ENCODE measurements at places on chromosomes 16 and 17.
A peak's percentile ranks its signal among the peaks of the same experiment; 100 is the strongest.

DNA sequence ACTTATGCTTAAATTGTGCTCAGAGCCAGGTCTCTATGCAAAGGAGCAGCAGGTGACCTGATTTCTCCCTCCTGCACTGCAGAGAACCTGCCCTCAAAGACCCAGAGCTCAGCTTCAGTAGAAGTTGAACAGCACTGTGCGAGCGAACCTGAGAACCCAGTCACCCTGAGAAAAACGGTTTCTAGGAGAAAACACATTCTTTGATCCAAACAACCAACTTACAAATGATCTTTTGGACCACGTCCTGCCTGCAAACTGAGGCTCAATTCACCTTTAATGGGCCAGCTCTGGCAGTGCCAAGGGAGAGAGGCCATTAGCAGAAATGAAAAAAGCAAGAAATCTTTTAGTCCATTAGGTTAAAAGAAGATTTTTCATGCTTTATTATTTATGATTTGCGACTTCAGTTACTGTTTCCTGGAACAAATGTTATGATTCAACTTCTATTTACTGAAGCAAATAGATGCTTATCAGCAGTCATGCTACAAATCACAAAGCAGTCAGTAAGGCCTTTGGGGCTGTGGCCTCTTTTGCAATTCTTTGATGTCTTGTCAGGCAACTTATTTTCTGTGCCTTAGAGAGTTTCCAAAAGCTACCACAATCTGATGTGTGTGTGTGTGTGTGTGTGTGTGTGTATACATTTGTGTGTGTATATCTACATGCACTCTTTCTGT is 65.7 kb upstream of the LRRC37A3 start:
- DNase-seq, result no peak

DNA sequence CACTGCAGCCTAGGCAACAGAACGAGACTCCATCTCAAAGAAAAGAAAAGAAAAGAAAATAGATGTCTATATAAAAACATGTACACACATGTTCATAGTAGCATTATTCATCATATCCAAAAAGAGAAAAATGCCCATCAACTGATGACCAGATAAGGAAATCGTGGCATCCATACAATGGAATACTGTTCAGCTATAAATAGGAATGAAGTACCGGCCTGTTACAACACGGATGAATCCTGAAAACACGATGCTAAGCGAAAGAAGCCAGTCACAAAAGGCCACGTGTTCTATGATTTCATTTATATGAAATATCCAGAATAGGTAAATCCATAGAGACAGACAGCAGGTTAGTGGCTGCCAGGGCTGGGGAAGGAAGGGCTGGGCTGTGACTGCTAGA is 65.8 kb downstream of the TBC1D16 start:
- DNase-seq, result no peak

GRCh38 chr16:50440531-50440930 is 71.7 kb upstream of the BRD7 start:
- no peak for DNase-seq

- no peak for DNase-seq
Observed at GRCh38 chr17:28053725-28054124, 11.2 kb downstream of the NLK start.

DNA sequence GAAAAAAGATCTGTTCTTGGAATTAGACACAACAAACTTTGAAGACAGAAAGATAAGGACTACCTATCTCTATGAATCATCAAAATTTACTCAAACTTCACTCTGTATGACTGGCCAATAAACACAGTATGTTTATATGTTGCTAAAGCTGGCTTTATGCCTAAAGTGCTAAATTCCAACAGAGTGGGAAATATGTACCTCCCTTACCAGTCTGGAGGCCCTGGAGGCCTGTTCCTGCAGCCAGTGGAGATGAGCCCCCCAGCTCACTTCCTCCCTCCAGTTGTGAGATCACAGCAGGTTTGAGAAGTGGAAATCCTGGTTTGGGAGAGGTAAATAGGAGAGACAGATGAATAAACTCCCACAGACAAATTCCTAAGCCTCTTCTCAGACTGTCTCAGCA is 9.0 kb downstream of the ZNF23 start:
- no peak for DNase-seq

GRCh38 chr17:4365628-4366326 is 698 bp downstream of the UBE2G1 start:
- DNase-seq, result no peak

DNA sequence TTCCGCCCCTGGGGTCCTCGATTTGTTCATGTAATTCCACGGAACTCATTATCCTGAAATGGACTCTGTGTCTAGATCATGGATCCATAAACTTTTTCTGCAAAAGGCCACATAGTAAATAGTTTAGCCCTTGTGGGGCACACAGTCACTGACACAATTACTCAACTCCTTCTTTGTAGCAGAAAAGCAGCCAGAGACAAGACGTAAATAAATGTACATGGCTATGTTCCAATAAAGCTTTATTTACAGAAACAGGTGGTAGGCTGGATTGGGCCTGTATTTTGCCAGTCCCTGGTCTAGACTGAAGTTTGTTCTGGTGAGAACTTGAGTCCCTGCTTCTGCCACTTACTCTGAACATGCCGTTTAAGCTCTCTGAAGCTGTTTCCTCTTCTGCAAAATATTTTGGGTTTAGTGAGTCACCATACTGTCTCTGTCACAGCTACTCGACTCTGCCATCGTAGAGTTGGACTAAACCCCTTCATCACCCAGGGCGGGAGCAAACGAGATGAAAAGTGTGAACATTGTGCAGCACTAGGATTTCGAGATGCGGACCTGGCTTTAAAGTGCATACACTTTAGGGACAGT is 61.9 kb upstream of the FOXF1 start:
- no peak for DNase-seq

DNA sequence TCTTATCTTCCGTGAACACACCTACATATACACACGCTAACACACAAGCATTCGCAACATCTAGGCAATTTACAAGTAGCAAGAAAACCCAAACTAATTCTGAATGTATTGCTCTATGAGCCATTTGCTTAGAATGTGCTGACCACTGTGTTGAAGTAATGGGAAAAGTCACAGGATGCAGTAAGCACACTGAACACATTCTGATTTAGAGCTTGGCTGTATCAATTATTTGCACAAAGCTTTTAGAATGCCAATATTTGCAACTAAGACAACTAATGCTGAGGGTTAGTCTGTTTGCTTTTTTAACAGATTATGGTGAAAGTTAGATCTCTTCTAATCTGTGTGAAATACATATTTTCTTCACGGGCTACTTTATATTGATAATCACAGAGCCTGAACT is 179.8 kb upstream of the ELAC2 start:
- DNase-seq, result no peak

DNA sequence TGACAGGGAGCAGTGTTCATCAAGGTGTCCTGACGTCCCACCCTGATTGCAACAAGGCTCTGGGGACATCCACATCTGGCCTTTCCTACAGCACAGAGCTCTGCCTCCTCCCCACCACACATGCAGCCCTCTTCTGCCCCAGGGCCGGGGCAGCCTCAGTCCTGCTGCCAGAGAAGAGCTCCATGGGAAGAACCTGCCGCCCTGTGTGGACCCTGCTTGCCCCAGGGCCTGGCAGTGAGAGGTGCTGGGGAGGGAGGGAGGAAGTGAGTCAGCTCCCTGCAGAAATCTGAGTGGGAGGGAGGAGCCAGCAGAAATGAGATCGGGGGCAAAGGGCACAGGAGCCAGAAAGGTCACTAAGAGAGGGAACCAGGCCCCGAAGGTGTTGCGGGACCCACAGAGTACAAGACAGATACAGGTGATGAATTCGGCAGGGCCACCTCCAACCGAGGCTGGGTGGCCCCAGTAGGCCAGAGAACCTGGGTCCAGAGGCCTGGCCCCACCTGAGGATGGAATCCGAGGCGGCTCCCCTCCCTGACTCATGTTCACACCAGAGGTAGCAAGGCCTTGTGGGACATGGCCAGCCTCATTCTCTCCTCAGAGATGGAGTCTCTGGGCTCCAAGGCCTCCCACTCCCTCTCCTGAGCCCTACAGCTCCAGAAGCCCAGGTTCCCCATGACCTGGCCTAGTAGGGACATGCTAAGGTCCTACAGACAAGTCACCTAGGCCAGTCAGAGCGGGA is 24.8 kb downstream of the MYO18A start:
- peak; percentile 11 for DNase-seq

DNA sequence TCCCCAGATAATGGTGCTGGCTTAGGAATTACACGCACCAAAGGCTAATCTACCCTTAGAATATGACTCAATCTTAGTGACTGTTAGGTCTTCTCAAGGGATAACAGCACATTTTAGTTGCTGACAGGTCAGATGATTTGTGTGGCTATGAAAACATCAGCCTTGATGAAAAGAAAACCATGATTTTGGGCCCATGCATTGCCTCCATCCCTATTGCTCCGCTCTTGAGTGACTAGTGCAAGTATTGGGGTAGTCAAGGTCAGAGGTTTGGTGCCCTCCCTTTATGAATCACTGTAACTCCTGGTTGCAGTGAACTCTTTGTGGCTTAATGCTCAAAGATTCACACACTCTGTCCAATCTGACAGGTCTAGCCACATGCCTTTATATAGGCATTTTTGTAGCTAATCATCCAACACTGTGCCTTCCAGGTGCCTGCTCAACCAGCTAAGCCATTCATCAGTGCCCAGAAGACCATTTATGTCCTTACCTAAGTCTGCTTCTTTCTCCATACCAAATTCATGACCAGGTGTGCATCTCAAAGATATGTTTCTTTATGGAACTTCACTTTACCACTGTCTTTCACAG is 251.6 kb downstream of the KCNJ2 start:
- no peak for DNase-seq

DNA sequence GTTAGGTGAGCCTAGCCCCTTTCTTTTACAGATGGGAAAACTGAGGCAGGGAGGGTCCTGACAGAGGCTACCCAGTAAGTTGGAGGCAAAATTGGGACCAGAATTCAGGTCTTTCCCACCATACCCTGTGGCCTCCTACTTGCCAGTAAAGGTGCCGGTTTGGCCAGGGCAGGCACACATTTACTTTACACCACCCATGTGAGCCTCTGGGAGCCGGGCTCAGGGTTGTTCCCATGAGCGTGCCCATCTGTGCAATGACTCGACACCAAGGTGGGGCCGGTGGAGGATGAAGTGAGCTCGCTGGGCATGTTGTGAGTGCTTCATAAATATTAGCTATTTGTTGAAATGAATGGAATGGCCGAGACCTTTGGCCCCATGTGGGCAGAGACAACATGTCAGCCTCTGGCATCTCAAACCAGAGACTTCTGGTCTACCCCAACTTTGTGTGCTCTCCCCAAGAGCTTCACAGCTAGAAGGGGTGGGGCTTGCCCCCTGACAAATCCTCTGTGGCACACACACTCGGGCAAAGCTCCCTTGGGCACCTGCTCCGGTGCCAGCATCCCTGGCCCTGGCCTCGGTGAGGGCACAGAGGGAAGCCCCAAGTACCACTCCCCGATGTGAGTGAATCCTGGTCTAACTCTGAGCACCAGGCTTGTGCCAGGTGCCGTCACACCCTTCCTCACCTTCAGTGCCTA is 60.1 kb downstream of the SRCIN1 start:
- DNase-seq, result no peak

- no peak for DNase-seq
Observed at GRCh38 chr16:15415511-15415985, 18.8 kb upstream of the BMERB1 start.

DNA sequence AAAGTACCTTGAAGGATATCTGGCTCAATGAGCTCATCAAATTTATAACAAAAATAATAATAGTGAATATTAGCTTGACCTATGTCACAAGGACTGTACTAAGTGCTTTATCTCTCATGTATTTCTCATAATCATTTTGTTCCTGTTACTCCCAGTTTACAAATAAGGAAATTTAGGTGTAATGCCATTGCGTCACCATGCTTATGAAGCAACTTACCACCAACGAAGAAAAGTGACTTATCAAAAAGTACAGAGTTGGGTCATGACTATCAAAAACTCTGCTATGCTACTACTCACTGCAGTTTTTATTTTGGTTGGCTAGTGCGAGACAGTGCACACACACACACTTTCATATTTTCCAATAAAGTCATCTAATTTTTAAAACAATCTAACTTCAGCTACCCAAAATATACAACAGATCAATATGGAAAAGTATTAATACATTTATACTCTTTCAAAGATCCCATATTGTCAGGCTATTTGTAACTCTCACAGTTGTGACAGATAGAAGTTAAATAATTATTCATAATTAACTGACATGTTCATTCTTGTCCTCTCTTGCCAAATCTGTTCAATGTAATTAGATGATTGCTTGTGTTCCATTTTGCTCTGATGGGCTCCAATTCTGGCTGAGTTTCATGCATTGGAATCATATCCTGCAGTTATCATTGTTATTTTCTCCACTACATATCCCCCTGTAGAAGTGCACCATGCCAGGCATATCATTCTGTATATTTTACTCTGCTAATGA is 119.4 kb downstream of the KCNJ2 start:
- DNase-seq, result no peak

All from NCI-H510A treated with DMSO at 0.1 percent for 48 hours (cell line).